Stomach (tissue), 19 donors: ENCODE measurements at places on chromosomes 16 and 17. TPM values are rescaled to one million over a fixed set of nuclear protein-coding genes. Genes with fewer than 3 reads are reported as not detected.

DNA sequence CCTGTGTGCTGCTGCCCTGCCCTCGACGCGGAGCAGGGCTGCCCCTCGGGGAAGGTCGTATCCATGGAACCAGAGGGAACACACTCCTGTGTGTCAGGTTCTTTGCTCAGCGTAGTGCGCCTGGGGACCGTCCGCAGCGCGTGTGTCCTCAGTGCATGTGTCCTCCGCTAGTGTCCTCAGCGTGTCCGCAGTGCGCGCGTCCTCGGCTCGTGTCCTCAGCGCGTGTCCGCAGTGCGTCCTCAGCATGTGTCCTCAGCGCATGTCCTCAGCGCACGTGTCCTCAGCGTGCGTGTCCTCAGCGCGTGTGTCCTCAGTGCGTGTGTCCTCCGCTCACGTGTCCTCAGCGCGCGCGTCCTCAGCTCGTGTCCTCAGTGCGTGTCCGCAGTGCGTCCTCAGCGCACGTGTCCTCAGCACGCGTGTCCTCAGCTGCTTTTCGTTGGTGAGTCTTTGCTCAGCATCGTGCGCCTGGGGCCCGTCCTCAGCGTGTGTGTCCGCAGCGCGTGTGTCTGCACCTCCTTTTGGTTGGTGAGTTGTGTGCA is 59.2 kb upstream of the ZNF750 start:
- no peak for DNase-seq

DNA sequence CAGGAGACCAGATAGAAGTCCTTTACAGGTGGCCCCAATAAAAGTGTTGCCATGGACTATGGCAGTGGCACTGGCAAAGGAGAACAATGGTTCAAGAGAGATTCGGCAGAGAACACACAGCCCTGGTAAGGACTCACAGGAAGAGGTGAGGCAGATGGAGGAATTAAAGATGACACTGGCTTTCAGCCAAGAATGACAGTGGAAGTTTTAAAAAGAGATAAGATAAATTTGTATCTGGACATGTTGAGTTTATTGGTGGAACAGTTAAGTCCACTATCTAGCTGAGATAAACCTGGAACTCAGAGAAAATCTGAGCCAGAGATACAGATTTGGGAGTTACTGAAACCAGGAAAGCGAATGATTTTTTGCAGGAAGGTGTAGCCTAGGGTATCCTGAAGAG is 20.1 kb downstream of the CMC2 start:
- no peak for DNase-seq

DNA sequence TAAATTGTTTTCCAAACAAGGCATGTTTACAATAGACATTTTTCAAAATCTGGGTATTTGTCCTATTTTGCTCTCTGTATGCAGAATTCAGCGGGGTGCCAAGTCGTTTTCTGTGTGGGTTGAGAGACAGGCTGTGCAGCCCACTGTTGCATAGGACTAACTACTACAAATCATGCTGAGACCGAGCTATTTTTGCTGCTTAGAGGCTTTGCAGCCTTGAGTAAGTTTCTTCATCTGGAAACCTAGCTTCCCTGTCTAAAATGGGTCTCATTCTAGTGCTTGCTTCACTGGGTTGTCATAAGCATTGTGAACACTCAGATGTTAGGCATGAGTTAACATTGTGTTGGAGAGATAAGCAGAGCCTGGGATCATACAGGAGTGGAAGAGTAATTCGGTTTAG is 1.3 kb downstream of the PRPSAP2 start:
- no peak for DNase-seq

DNA sequence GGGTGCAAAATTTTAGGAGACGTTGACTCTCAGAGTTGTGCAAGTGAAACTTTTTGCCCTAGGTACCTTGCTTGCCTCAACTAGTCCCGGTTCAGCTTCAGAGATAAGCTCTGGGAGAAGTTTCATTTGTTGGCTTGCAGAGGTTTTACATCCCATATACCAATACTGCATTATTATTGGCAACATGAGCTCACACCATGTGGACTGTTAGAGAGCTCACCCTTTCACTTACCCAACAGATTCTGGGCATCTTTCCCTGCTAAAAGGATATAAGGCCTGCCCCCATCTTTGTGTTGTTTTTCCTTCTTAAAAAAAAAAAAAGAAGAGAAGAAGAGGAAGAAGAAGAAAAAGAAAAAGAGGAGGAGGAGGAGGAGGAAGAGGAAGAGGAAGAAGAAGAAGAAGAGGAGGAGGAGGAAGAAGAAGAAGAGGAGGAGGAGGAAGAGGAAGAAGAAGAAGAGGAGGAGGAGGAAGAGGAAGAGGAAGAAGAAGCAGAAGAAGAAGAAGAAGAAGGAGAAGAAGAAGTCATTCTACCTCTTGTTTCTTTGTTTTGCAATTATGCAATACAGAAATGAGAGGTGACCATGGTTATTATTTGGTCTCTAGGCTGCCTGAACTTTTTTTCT is 292.6 kb upstream of the IRX3 start:
- no peak for DNase-seq

DNA sequence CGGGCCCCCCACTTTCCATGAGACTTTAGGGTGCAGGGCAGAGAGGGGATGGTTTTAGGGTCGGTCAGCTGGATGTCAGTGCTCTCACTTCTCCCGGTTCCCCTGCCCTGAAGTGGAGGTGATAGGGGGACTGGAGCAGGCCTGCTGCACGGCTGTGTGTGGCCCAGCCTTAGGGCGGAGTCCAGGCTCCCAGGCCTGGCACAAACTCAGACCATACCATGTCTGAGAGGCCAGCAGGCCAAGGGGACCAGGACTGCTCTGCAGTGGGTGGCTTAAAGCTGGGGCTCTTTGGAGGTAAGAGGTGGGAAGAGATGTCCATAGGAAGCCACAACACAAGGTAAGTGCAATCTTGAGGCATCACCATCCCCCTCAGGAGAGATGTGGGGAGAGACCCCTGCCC is 8.3 kb downstream of the TFAP4 start:
- no peak for DNase-seq

DNA sequence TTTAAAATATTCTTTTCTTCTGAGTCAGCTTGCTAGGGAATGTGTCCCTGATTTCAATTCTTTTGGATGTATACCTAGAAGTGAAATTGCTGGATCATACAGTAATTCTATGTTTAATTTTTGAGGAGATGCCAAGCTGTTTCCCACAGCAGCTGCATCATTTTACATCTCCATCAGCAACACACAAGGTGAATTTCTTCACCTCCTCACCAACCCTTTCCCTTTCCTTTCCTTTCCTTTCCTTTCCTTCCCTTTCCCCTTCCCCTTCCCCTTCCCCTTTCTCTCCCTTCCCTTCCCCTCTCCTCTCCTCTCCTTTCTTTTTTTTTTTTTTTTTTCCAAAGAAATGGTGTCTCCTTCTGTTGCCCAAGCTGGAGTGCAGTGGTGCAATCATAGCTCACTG is 45.4 kb upstream of the BRD7 start:
- DNase-seq = no peak

DNA sequence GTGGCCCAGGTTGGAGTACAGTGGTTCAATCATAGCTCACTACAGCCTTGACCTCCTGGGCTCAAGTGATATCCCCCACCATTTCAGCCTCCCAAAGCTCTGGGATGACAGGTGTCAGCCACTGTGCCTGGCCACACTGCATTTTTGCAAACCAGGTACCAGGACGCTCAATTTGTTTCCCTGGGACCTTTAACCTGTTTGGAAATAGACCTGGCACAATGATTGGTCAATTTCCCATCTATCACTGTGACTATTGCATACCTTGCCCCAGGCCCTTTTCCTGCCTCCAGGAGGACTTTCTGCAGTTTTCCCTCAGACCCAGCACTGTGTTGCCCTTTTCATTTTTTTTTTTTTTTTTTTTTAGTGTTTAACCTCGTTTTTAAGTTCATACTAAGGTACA is 11.1 kb upstream of the FUS start:
- DNase-seq = no peak

DNA sequence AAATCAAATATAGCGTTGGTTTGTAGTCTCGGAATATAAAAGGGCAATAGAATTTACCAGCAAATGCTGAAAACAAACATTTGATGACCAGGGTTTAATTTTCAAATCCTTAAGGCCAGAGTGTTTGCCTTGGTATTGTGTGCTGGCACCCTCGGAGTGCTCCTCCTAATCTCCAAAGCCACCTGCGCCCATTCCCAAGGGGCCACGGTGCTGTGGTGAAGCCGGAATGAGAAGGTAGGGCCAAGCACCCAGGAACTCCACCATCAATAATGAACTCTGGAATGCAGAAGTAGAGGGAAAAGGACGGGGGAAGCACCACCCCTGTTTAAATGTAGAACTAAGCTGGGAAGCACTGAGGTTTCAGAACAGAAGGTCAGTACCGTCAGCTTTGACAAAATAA is 51.9 kb downstream of the COG7 start:
- DNase-seq = no peak

GRCh38 chr16:76816475-76816874 is 374.5 kb upstream of the MON1B start:
- DNase-seq = no peak

- DNase-seq = no peak
Observed at GRCh38 chr17:44610331-44610730, 45.9 kb upstream of the MEIOC start.

DNA sequence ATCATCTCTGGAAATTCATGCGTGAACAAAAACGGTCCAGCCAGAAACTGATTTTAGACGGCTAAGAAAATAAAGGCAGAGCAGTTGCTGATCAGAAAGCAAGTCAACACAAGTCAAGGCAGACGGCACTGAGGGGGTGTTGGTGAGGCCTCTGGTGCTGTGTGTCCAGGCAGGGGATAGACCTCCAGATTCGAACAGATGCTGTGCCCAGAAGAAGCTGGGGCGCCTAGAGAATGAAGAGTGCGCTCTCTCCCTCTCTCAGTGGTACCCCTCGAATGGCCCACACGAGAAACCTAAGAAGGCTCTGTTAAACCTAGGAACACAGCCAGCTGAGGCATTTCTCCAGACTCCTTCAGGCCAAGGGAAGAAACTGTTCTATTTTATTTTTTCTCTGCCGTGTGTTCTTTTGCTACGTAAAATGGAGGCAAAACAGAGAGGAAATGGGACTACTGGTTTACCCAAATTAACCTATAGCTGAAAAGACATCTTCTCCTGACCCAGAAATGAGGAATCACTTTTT is 178.3 kb downstream of the PMP22 start:
- DNase-seq = no peak

Gene EZH1
- polyA plus RNA-seq = 16.0 TPM

Gene SLC5A11
- not detected for polyA plus RNA-seq

Gene ORMDL3
- 28.6 TPM for polyA plus RNA-seq

Gene SP6
- polyA plus RNA-seq = 0.31 TPM

Gene GDPD3
- polyA plus RNA-seq = 4.6 TPM

Gene CCL5
- 5.7 TPM for polyA plus RNA-seq

Gene DLX3
- polyA plus RNA-seq = not detected

Gene CCL1
- polyA plus RNA-seq = not detected
